ENCODE measurements at places on chromosomes 12 and 14.

GRCh38 chr14:92507174-92507768 lies 6.3 kb upstream of the RIN3 start:
- no peak for DNase-seq

GRCh38 chr12:49974677-49975317 lies 2.0 kb downstream of the AQP6 start:
- DNase-seq: no peak

DNA sequence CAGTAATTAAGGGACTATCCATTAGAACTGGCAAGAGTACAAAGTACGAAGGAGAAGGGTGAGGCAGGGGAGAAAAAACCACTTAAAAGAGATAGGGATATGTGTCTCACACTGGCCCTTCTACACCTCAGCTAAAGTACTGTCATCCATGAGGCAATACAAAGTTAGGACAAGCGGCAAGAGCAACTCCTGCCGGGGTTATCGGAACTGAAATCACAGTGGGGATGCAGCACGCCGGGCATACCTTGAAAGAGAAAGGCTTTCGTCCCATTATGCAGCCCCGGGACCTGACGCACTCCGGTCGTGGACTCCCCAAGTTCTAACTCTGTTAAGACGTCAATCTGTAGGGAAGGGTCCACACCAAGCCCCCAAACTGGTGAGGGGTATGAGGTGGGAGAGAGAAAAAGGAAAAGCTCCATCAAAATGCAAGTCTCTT lies 1.1 kb downstream of the NELL2 start:
- peak; percentile 7 for DNase-seq

GRCh38 chr12:66959276-66959675 lies 280.4 kb upstream of the GRIP1 start:
- no peak for DNase-seq

- peak; percentile 98 for DNase-seq
Observed at GRCh38 chr14:35384455-35385041, 20.0 kb downstream of the NFKBIA start.

- DNase-seq: peak; percentile 51
Observed at GRCh38 chr14:63204407-63205043, at the start of gene RHOJ. RHOJ (plus strand) TSS chr14:63204443; CDS start chr14:63204870, 427 bp downstream.

- DNase-seq: peak; percentile 76
Observed at GRCh38 chr14:44803239-44803905, 158.4 kb downstream of the KLHL28 start.

GRCh38 chr14:87630846-87631245 lies 362.1 kb downstream of the GALC start:
- no peak for DNase-seq

- peak; percentile 72 for DNase-seq
Observed at GRCh38 chr12:88111074-88111652, 30.7 kb downstream of the CEP290 start.

GRCh38 chr14:75401361-75401760 lies 26.5 kb upstream of the JDP2 start:
- peak; percentile 76 for DNase-seq

DNA sequence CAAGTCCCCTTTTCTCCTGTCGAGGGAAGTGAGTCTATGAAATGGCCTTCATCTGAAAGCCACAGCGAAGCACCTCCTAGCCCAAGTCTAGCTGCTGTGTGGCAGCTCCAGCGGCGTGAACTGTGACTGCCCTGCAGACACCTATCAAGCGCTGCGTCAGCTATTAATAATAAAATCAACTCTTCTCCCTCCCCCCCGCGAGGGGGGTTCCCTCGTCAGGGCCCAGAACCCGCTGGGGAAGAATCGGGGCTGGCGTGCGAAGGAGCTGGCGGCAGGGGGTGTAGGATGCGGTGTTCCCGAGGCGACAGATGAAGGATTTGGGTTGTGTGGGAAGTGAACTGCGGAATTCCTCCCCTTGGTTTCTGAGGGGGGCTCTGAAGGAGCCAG lies 662 bp upstream of the ATP2A2 start:
- DNase-seq: peak; percentile 77

GRCh38 chr12:128421375-128421774 lies 154.4 kb downstream of the TMEM132C start:
- no peak for DNase-seq
